ENCODE measurements at places on chromosomes 7 and 10.
A peak's percentile ranks its signal among the peaks of the same experiment; 100 is the strongest.

GRCh38 chr7:151631570-151631952 lies 111.9 kb upstream of the RHEB start:
- DNase-seq: no peak
- no peaks in the 10 kb centered on the region for H3K36me3 ChIP-seq

- H3K27me3 ChIP-seq: no peaks in the 10 kb centered on the region
- no peaks in the 10 kb centered on the region for H3K4me1 ChIP-seq
- DNase-seq: peak; percentile 68
- H3K4me3 ChIP-seq: no peak overlapping the region
Observed at GRCh38 chr10:22086730-22087401, 83.3 kb upstream of the DNAJC1 start.

- H3K4me3 ChIP-seq: no peak overlapping the region
- H3K27ac ChIP-seq: no peak overlapping the region
- no peaks in the 10 kb centered on the region for H3K4me1 ChIP-seq
- no peak for DNase-seq
Observed at GRCh38 chr7:15601175-15601574, 39.4 kb upstream of the AGMO start.

DNA sequence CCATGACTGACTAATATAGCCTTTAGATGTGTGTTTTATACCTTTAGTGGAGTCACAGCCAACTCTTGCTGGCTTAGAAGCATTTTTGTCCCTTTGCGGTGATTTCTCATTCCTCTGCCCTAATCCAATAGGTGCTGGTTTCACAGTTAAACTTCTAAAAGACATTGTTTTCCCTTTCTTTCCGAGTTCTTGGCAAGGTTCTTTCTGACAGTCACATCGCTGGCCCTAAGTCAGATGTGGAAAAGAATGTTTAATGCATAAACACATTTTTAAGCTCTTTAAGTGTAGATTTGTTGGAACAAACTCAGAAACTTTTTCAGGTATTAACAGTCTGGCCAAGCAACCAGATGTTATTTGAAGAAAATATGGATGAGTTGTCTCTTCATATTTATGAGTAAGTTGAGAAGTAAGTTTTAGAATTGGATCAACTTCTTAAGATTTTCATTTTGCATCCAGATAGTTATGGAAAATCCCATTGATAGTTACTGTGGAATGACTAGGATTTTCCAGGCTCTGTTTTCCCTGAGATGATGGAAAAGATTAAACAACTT lies 4.1 kb downstream of the EPDR1 start:
- no peak overlapping the region for H3K27ac ChIP-seq
- no peaks in the 10 kb centered on the region for H3K4me1 ChIP-seq
- DNase-seq: no peak
- H3K4me3 ChIP-seq: no peak overlapping the region

GRCh38 chr7:111560773-111561653 lies 1.3 kb downstream of the IMMP2L start:
- H3K27me3 ChIP-seq: no peaks in the 10 kb centered on the region
- H3K27ac ChIP-seq: peak overlapping the region; percentile 88
- H3K36me3 ChIP-seq: no peaks in the 10 kb centered on the region
- no peak for DNase-seq

- H3K4me3 ChIP-seq: no peak overlapping the region
- H3K27ac ChIP-seq: no peak overlapping the region
- H3K27me3 ChIP-seq: no peaks in the 10 kb centered on the region
- H3K36me3 ChIP-seq: no peaks in the 10 kb centered on the region
- DNase-seq: no peak
Observed at GRCh38 chr7:33798686-33799325, 106.5 kb upstream of the BMPER start.

All from breast epithelium (tissue), 4 donors.